Fibroblast of skin of right biceps (primary cell): ENCODE measurements at places on chromosomes 1 and 21.

- no peak for DNase-seq
Measured at GRCh38 chr1:109231066-109231465, 17.3 kb downstream of the SARS1 start.

- no peak for DNase-seq
Measured at GRCh38 chr1:235583511-235584001, 66.0 kb downstream of the GNG4 start.

GRCh38 chr1:226678251-226678650 lies 60.8 kb downstream of the ITPKB start:
- DNase-seq: no peak

DNA sequence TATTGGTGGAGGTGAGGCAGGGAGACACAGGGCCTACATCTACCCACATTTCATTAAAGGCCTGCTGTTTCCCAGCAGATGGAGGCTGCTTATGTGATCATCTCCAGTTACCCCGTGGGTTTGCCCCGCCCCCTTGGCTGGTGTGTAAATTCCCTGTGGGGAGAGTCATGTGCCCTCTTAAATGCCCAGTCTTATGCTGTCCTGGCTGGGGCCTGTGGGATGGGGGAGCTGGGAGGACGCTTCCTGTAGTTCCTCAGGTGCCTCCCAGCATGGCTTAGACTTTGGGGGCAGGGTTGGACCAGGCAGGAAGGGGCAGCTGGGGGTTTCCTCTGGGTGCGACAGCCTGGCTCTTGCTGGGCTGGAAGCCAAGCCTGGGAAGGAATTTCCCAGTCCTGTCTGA lies 15.5 kb upstream of the CITED4 start:
- peak; percentile 81 for DNase-seq

DNA sequence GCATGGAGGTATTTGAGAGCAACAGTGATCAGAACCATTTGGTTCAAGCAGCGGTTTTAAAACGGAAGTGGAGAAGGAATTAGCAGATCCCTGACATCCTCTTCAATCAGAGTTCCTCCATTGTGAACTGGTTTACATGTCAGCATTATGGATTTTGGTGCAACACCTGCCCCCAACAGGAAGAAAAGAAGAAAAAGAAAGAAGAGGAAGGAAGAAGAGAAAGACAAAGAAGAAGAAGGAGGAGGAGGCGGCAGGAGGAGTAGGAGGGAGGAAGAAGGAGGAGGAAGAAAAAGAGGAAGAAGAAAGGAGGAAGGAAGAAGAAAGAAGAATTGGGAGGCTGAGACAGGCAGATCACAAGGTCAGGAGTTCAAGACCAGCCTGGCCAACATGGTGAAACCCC lies 17.4 kb downstream of the NDUFS5 start:
- DNase-seq: no peak

DNA sequence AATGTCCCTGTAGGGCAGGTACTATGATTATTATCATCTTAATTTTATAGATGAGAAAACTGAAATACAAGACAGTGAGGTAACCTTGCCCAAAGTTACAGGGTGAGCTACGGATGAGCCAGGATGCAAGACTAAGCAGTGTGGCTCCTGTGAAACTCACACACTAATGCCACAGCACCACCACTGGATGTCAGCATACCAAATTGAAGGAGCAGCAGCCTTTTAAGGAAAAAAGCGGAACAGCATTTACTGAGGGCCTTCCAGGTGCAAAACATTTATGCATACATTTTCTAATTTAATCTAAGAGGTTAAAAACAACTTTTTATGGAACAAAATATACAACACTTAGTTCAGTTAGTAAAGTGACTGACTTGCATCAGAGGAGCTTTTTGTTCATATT lies 41.7 kb downstream of the SEC16B start:
- peak; percentile 29 for DNase-seq

DNA sequence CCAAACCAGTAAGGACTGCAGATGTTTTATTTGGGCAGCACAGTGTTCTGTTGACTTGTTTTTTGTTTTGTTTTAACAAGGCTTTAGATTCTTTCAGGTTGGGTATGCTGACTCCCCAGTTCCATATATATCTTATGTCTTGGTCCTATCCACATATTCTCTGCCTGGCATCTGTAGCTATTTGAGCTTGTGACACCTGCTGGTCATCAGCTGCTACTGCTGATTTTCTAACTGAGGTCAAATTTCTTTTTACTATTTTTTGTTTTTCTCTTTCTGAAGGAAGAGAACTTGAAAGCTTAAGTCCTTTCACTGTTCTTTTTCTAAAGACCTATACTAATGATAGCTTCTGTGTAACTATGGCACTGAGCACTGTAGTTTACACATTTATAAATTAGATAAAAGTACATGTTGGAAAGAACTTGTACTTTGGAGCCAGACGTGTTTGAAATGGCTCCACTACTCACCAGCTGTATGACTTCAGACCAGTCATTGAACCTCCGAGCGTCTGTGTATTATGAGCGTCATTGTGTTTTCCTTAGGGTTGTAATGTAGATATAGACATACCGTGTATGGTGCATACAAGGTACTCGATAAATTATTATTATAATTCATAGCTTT lies 109.4 kb downstream of the NRDC start:
- DNase-seq: peak; percentile 62

GRCh38 chr1:62299426-62300200 lies 19.6 kb downstream of the KANK4 start:
- DNase-seq: no peak

GRCh38 chr1:66943361-66943969 lies 18.7 kb downstream of the MIER1 start:
- DNase-seq: no peak

DNA sequence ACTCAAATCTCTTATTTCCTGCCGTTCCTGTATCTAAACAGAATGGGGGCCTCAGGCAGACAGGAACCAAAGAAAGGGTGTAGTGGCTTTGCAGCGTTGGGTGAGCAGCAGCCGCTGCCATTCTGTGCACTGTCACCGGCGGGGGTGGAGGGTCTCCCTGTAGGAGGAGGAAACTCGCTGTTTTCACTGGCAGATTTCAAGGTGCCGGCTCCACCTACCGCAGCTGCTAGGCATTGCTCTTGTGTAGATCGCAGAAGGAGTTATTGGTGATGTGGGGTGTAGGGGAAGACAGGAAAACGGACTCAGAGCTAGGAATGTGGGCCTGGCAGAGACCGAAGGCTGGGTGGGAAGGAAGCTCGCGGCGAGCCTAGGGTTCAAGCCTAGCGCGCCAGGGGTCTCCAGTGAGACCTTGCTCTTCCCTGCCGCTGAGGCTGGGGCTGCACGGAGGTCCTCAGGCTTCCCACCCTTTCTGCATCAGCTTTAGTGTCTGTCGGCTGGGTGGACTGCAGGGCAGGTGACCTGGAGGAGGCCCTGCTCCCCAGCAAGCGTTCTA lies 20.8 kb downstream of the ATP5PO start:
- DNase-seq: peak; percentile 90

- DNase-seq: no peak
Measured at GRCh38 chr1:232164078-232164963, 465.6 kb downstream of the SIPA1L2 start.

DNA sequence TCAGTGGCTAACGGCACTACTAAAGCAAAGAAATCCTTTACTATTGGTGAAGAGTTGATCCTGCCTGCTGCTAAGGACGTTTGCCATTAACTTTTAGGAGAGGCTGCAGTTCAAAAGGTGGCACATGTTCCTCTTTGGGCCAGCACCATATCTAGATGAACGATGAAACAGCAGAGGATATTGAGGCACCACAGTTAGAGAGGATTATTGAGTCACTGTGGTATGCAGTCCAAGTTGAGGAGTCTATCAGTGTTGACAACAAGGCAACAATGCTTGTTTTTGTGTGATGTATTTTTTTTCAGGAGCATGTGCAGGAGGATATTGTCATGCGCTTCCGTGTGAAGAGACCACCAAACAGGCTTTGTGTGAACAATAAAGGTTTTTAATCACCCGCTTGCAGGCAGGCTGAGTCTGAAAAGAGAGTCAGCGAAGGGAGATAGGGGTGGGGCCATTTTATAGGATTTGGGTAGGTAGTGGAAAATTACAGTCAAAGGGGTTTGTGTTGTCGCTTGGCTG lies 80.9 kb downstream of the UCHL5 start:
- DNase-seq: no peak

- DNase-seq: no peak
Measured at GRCh38 chr1:97163591-97164275, 442.1 kb downstream of the PTBP2 start.

DNA sequence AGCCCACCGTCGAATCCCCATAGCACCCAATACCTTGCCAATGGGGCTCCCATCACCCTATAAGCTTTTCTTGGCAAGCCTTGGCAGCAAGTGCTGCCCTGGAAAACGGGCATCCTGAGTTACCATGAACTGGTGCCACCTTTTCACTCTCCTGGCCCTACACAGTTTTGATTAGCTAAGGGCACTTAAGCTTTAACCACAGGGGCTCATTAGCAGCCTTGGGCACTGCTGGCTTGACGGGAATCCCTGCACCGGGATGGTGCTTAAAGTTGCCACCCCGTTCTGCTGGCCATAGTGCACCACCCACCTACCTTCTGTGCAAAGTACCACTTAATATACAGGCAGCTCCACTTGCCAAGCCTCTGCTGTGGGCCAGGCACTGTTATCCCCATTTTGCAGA lies 13.7 kb downstream of the PARS2 start:
- no peak for DNase-seq

- DNase-seq: no peak
Measured at GRCh38 chr1:84008631-84009030, 9.7 kb upstream of the TTLL7 start.

- peak; percentile 85 for DNase-seq
Measured at GRCh38 chr1:203402629-203403337, 51.9 kb upstream of the FMOD start.

DNA sequence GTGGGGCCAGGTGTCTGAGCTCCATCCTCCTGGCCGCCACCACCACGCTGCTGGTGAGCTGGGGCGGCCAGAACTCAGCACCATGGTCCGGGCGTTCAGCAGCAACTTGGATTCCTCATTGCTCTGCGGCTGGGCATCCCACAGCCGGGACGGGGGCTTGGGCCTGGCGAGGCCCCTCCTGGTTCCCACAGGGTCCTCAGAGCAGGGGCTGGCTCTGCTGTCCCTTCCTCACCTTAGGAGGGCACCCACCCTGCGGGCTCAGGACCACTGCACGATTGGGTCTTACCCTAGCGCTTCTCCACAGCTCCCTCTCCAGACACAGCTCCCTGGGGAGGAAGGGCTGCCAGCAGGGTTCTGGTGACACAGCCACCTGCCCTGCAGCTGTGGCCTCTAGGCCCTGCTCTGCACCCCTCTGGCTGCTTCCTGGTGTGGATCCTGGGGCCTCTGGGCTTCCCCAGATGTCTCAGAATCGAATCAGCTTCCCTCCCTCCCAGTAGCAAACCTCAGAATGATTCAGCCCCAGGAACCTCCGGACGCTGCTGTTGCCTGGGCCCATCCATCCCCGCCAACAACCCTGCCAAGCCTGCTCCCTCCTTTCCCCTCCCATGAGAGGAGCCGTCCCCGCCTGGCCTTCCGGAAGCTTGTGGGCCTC lies 25.0 kb downstream of the CRYAA start:
- DNase-seq: peak; percentile 81

DNA sequence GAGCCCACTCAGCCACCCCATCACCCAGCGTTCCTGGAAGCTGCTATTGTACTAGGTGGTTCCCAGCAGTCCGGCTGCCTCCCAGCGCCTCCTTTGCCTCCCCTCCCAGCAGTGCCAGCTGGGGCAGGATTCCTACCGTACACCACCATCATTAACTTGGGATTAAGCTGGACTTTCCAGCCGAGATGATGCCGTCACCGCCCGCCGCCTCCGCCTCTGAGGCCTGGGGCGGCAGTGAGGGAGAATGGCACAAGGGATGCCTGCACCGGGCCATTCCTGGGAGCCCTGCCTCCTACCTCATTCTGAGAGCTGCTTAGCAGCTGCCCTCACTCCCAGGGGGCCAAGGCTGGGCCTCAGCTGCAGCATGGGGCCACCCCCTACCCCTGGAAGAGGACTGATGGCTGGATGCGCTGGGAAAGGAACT lies 13.2 kb downstream of the CNTN2 start:
- DNase-seq: no peak

GRCh38 chr21:45424854-45425795 lies 20.2 kb downstream of the COL18A1 start:
- no peak for DNase-seq

- peak; percentile 86 for DNase-seq
Measured at GRCh38 chr1:118294875-118295642, 110.0 kb upstream of the SPAG17 start.

DNA sequence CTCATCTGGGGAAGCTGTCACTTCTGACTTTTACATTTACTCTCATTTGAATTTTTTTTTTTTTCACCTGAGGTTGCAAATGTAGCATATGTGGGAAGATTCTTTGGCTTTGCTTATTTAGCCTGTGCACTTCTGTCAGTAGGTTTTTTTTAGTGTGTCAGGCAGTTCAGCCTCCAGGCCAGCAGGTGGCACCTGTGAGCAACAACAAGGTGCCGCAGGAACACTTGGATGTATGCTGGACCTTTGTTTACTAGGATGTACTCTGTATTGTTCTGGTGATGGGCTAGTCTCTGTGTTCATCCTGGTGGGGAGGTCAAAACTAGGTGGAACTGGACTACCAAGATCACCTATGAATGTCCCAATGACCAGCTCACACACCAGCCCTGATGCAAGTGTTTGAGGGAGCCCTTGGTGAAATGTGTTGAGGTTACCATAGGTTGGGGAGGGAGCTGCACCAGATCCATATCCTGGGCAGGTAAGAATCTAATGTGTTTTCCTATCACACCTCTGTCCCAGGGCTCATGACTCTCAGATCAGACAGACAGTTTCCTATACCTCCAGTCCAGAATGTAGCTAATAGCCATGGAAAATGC lies 618.2 kb downstream of the BRINP3 start:
- peak; percentile 6 for DNase-seq

DNA sequence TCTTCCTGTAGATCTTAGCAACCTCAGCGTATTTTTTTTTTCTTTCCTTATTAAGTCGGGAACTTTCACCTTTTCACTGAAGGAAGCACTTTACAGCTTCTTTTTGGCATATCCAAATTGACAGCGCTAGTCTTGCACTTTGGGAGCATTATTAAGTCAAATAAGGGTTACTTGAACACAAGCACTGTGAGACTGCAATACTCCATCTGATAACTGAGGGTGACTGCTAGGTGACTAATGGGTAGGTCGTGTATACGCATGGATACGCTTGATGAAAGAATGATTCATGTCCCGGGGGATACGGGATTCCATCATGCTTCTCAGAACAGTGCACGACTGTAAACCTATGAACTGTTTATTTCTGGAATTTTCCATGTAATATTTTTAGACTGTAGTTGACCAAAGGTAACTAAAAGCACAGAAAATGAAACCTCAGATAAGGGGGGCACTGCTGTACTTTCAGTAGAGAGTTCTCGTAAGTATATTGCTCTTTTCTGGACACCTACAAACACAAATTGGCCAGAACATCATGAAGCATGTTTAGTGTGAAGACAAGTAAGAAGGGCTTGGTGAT lies 364.7 kb downstream of the SMYD3 start:
- peak; percentile 97 for DNase-seq
